ENCODE measurements at places on chromosomes 4 and X.
A peak's percentile ranks its signal among the peaks of the same experiment; 100 is the strongest.

- no peak overlapping the region for H3K27ac ChIP-seq
- H3K36me3 ChIP-seq: no peaks in the 10 kb centered on the region
- DNase-seq: no peak
- H3K4me1 ChIP-seq: no peaks in the 10 kb centered on the region
- no peak overlapping the region for H3K4me3 ChIP-seq
These were observed 399.9 kb upstream of the CNKSR2 start for GRCh38 chrX:20974326-20974725.

GRCh38 chr4:186920992-186921391, 197.3 kb upstream of the FAT1 start:
- H3K27ac ChIP-seq: no peak overlapping the region
- H3K27me3 ChIP-seq: no peaks in the 10 kb centered on the region
- no peaks in the 10 kb centered on the region for H3K36me3 ChIP-seq
- H3K4me1 ChIP-seq: no peaks in the 10 kb centered on the region
- H3K4me3 ChIP-seq: no peak overlapping the region

GRCh38 chr4:57499786-57500185, 389.6 kb upstream of the IGFBP7 start:
- no peak overlapping the region for H3K27ac ChIP-seq
- no peaks in the 10 kb centered on the region for H3K36me3 ChIP-seq
- no peaks in the 10 kb centered on the region for H3K27me3 ChIP-seq

- no peak overlapping the region for H3K27ac ChIP-seq
- H3K4me3 ChIP-seq: no peak overlapping the region
- H3K27me3 ChIP-seq: no peaks in the 10 kb centered on the region
These were observed 158.7 kb downstream of the SPRY1 start for GRCh38 chr4:123555233-123555806.

DNA sequence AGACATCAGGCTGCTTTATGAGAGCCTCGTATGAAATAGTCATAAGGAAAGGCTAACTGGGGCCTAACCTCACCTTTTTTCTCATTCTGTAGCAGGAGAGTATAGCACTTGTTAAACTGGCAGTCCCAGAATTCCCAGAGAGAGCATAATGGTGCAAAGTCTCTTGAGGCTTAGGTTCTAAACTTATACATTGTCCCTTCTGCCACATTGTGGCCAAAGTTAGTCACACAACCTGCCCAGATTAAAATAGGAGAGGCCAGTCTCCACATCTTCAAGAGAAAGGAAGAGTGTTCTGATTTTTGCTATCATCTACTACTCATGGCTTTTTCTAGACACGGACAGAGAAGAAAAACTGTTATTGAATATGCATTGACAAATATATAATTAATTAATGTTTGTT, 1588.9 kb upstream of the PCDH7 start:
- no peaks in the 10 kb centered on the region for H3K27me3 ChIP-seq
- DNase-seq: no peak
- no peak overlapping the region for H3K4me3 ChIP-seq
- H3K36me3 ChIP-seq: no peaks in the 10 kb centered on the region
- no peak overlapping the region for H3K27ac ChIP-seq

- no peaks in the 10 kb centered on the region for H3K36me3 ChIP-seq
- H3K4me1 ChIP-seq: no peaks in the 10 kb centered on the region
- no peak overlapping the region for H3K27ac ChIP-seq
- no peak for DNase-seq
These were observed 16.9 kb downstream of the SH3RF1 start for GRCh38 chr4:169253904-169254303.

- H3K27ac ChIP-seq: no peak overlapping the region
- DNase-seq: no peak
- no peak overlapping the region for H3K4me3 ChIP-seq
- H3K27me3 ChIP-seq: no peaks in the 10 kb centered on the region
- no peaks in the 10 kb centered on the region for H3K36me3 ChIP-seq
These were observed 899.5 kb upstream of the INTU start for GRCh38 chr4:126733301-126733700.

GRCh38 chr4:173128199-173128890, 40.3 kb upstream of the GALNT7 start:
- no peak overlapping the region for H3K4me3 ChIP-seq
- H3K27ac ChIP-seq: no peak overlapping the region
- H3K4me1 ChIP-seq: no peaks in the 10 kb centered on the region
- no peaks in the 10 kb centered on the region for H3K36me3 ChIP-seq
- no peaks in the 10 kb centered on the region for H3K27me3 ChIP-seq

GRCh38 chr4:83250687-83251446, 33.7 kb downstream of the COQ2 start:
- no peaks in the 10 kb centered on the region for H3K4me1 ChIP-seq
- no peak for DNase-seq
- no peaks in the 10 kb centered on the region for H3K27me3 ChIP-seq
- no peaks in the 10 kb centered on the region for H3K36me3 ChIP-seq

DNA sequence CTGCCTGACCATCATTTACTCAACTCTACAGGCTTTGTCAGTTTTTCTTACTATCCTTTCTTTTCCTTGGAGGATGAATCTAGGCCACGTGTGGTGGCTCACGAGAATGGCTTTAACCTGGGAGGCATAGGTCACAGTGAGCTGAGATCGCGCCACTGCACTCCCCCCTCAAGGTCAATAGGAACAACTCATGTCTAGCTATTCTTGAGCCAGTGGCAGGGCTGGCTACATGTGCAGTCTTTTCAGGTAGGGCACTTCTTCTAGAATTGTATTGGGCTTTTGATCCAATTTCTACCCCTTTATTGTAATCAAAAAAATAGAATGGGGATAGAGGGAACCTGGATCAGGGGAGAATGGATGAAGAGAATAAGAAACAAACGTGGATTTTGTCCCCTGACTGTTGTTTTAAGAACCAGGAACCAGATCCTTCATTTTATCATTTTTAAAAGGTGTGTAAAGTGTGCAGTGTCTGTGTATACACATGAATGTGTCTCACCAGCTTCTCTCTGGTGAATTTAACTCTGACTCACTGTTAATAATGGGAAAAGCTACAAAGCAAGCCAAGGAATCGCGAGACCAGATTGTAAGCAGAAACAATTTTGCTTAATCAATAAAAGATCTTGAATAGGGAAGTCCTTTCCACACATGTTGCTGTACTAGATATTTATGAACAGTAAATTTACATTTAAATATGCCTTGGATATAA, 283.9 kb upstream of the GPC4 start:
- H3K4me1 ChIP-seq: no peaks in the 10 kb centered on the region
- H3K4me3 ChIP-seq: no peak overlapping the region
- no peaks in the 10 kb centered on the region for H3K36me3 ChIP-seq
- no peaks in the 10 kb centered on the region for H3K27me3 ChIP-seq
- no peak for DNase-seq
- H3K27ac ChIP-seq: no peak overlapping the region

GRCh38 chr4:125735102-125735501, 420.3 kb downstream of the FAT4 start:
- H3K4me3 ChIP-seq: no peak overlapping the region
- no peak for DNase-seq
- H3K36me3 ChIP-seq: no peaks in the 10 kb centered on the region

- no peak overlapping the region for H3K27ac ChIP-seq
- H3K36me3 ChIP-seq: no peaks in the 10 kb centered on the region
- no peaks in the 10 kb centered on the region for H3K4me1 ChIP-seq
- no peak for DNase-seq
- H3K27me3 ChIP-seq: no peaks in the 10 kb centered on the region
These were observed 804.3 kb downstream of the FSTL5 start for GRCh38 chr4:161359491-161359890.

DNA sequence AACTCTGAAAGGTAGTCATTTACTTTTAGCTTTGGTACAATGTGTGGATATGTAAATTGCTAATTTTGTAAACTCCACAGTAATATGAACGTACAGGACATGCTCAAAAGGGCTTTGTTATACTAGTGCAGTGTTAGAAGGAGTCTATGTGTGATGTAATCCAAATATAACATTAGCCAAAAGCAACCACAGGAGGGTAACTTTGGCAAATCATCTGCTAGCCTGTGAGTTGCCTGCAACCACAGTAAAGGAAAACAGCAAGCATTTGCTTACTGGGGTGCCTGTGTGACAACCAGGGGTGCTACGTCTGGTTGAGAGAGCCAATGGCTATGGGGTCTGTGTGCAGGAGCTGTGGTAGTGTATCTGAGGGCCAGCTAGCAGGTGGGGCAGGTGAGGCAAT, 245.8 kb downstream of the ADAMTS3 start:
- no peaks in the 10 kb centered on the region for H3K27me3 ChIP-seq
- H3K27ac ChIP-seq: no peak overlapping the region
- no peaks in the 10 kb centered on the region for H3K36me3 ChIP-seq
- no peak overlapping the region for H3K4me3 ChIP-seq
- H3K4me1 ChIP-seq: no peaks in the 10 kb centered on the region

DNA sequence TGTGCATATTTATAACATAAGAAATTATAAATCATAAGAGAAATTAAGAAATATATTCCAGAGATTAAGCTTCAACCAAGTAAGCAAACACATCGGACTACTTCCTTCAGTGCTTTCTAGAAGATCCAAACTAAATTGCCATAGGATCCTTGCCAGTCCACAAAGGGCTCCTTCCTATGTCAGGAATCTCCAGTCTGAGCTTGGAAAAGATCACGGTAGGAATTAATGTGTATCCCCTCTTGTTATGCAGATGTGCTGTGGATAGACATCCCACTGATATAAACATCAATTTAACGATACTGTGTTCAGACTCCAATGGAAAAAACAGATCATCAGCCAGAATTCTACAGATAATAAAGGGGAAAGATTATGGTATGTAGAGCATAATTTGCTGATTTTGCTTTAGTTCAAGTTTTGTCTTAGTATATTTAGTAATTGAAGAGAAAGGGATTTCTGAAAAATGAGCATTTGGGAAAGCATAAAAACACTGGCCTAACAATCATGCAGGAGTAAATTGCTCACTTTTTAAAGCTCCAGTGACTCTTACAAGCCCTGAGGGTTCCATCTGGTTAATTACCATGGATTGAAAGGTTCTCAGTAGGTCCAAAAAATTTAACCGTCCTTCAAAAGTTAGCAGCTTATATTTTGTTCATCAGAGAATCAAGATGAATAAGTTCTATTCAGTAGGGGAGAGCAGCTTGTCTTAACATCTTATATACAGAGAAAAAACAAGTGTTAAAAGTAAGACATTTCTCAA, 65.9 kb downstream of the HHIP start:
- H3K4me3 ChIP-seq: no peak overlapping the region
- no peaks in the 10 kb centered on the region for H3K4me1 ChIP-seq
- no peak for DNase-seq

GRCh38 chr4:152063621-152064240, 302.9 kb upstream of the GATB start:
- no peaks in the 10 kb centered on the region for H3K36me3 ChIP-seq
- H3K4me1 ChIP-seq: peaks cover 2% of the 10 kb centered on the region
- H3K4me3 ChIP-seq: no peak overlapping the region
- DNase-seq: peak; percentile 37

GRCh38 chr4:156294577-156294976, 340.9 kb upstream of the CTSO start:
- H3K27ac ChIP-seq: no peak overlapping the region
- no peaks in the 10 kb centered on the region for H3K36me3 ChIP-seq
- no peak for DNase-seq
- H3K27me3 ChIP-seq: no peaks in the 10 kb centered on the region
- no peaks in the 10 kb centered on the region for H3K4me1 ChIP-seq

DNA sequence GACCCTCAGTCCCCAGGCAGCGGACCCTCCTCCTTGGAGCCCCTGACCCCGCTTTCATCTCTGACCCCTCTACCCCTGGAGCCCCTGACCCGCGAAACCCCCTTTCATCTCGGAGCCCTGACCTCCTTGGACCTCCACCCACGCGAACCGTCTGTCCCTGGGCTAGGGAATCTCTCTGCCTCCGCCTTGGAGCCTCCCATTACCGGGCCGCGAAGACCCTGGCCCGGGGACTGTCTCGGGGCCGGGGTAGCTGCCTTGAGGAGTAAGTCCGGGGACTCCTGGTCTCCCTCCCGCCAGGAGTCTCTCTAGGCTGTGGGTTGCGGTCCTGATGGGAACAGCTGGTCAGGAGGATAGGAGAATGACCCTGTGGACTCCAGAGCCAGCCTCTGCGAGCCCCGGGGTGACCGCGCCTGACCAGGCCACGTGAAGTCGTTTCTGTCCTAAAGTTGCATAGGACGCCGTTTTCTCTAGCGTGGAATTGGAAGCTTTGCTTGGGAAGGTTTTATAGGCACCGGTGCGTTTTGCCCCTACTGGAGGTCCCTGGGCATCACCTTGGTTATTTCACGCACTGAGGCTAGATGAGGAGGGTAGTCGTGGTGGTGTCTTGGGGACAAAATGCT, 824 bp downstream of the TBC1D14 start:
- H3K36me3 ChIP-seq: no peaks in the 10 kb centered on the region
- peaks cover 37% of the 10 kb centered on the region for H3K4me1 ChIP-seq
- peak overlapping the region; percentile 73 for H3K4me3 ChIP-seq
- DNase-seq: no peak

DNA sequence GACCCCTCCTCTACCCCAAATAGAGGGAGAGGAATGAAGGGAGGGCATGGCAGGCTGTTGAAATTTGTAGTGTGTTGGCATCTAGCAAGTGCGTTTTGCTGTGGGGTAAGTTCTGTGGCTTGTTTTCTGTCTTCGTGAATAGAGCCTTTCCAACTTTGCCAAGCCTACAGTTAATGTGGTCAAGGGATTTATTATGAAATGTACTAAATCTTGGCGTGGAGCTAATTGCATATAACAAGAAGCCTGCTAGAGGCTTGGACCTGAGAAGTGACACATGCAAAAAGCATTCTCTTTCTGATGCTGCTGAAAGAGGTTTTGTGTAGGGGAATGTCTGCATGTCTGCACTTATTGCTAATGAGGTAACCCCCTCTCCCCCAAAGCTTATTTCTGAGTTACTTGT, 132.2 kb downstream of the BMPR1B start:
- H3K36me3 ChIP-seq: no peaks in the 10 kb centered on the region
- H3K27ac ChIP-seq: no peak overlapping the region
- no peak for DNase-seq
- no peaks in the 10 kb centered on the region for H3K27me3 ChIP-seq
- no peak overlapping the region for H3K4me3 ChIP-seq
- no peaks in the 10 kb centered on the region for H3K4me1 ChIP-seq

DNA sequence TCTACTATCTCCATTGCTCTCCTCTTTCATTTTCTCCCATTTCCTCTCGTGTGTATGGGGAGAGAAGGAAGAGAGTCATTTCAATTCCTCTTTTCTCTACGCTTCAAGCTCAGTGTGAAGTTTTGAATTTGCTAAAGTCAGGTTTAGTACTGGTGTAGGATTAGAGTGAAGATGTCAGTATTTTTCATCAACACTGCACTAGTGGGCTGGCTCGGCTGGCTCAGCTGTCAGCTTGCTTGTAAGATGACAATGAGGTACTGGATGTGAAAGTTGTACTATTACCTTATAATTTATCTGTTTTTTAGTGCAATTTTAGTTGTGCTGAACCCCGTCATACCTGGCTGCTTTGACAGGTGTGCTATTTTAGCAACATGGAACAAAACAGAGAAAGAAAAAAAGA, 2.1 kb upstream of the SH2D1A start:
- no peaks in the 10 kb centered on the region for H3K36me3 ChIP-seq
- H3K4me3 ChIP-seq: no peak overlapping the region
- no peak for DNase-seq
- H3K27me3 ChIP-seq: no peaks in the 10 kb centered on the region

DNA sequence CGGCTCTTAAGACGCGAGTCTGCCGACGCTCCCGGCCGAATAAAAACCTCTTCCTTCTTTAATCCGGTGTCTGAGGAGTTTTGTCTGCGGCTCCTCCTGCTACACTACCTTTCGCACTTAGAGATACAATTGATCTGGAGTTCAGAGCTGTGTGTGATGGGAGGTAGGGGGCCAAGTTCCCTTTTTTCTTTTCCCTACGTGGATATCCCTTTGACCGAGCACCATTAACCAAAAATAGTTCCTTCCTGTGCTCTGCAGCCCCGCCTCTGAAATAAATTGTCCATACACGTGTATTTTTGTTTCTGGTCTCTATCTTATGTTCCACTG, 555 bp upstream of the PGM2 start:
- H3K27me3 ChIP-seq: no peaks in the 10 kb centered on the region
- peak overlapping the region; percentile 70 for H3K27ac ChIP-seq
- H3K4me1 ChIP-seq: peaks cover 16% of the 10 kb centered on the region
- peak overlapping the region; percentile 93 for H3K4me3 ChIP-seq
- peaks cover 7% of the 10 kb centered on the region for H3K36me3 ChIP-seq
